ENCODE measurements at places on chromosomes 4 and X.
A peak's percentile ranks its signal among the peaks of the same experiment; 100 is the strongest.

DNA sequence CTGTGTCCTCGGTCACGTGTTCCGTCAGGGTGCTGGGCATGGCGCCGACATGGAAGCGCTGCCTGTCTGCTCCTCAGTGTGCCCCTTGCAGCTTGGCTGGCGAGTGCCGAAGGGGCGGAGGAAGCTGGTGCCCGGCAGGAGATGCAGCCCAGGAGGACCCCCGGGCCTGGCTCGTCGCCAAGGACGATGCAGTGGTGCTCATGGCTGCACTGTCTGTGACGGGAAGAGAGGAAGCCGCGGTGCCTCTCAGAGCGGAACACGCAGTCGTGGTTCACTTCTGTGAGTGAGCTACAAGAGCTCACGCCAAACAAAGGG lies 38.1 kb downstream of the FGFRL1 start:
- DNase-seq, result no peak

DNA sequence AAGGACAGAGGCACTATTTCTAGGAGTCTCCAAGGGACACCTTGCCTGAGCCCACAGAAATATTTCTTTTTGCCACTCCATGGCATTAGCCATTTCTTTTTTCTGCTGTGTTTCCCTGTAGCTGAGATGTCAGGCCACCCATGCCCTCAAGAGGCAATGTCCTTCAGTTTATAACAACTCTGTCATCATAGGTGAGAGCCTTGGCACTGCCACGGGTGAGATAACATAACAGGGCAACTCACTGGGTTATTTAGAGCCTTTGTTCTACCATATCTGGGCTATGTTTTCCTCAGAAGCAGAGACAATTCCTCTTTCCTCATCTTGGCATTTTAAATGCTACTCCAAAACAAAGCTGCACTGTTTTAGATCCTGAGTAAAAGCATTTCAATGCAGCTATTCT lies 99.9 kb upstream of the MAOA start:
- DNase-seq, result no peak

GRCh38 chr4:110310795-110311194 lies 112.4 kb upstream of the ELOVL6 start:
- no peak for DNase-seq

DNA sequence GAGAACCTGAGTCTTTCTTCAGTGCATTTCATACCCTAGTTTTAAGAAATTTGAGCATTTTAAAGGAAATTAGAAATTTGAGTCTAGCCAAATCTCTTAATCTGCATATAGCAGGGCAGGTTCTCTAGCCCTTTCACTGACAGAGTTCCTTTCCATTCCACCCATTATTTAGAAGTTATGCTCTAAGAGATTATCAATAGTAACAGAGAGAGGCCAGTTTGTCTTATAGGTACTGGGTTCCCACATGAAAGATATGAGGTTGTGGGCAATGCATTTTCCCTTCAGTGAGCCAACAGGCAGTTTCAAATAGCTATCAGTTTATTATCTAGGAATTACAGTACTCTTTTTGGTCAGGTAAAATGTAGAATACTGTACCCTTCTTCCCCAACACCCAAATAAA lies 7.3 kb upstream of the GALNT7 start:
- no peak for DNase-seq

DNA sequence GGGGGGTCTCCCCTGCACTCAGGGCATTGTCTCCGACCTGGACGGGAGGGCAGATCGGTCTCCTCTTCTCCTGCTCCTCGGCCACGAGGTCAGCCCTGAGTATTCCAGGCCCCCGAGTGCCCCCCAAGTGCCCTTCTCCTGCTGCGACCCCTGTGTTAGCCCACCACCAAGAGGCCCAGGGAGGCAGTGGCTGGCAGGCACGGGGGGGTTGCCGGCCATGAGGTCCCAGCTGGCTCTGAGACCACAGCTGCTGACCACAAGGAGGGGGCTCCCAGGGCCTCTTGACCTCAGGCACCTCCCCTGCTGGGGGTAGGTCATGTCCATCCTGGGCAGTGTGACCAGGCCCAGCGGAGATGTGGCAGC lies 186.1 kb upstream of the PSAPL1 start:
- no peak for DNase-seq

- DNase-seq, result no peak
Measured at GRCh38 chr4:26288355-26288909, 32.4 kb upstream of the RBPJ start.

DNA sequence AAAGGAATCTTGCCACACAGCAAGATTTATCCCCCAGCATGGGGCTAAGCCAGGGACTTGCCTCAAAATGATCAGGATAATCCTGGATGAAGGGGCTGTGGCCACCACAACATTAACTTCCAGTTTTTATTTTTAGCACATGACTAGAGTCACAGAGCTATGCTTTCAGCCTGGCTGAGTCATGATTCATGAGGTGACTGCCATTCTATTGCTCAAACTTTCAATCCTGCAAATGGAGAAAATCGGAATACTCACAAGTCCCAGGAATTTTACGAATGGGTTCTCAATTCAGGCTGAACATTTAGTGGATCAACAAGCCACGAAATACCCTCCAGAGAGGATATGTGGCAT lies 70.7 kb upstream of the HPGD start:
- no peak for DNase-seq

GRCh38 chr4:155408796-155409195 lies 32.0 kb upstream of the MAP9 start:
- no peak for DNase-seq

- DNase-seq, result no peak
Measured at GRCh38 chrX:153513265-153513664, 4.2 kb upstream of the ATP2B3 start.

GRCh38 chrX:41293269-41293668 lies 40.7 kb upstream of the DDX3X start:
- no peak for DNase-seq

GRCh38 chr4:42331914-42332368 lies 65.3 kb upstream of the SHISA3 start:
- no peak for DNase-seq

DNA sequence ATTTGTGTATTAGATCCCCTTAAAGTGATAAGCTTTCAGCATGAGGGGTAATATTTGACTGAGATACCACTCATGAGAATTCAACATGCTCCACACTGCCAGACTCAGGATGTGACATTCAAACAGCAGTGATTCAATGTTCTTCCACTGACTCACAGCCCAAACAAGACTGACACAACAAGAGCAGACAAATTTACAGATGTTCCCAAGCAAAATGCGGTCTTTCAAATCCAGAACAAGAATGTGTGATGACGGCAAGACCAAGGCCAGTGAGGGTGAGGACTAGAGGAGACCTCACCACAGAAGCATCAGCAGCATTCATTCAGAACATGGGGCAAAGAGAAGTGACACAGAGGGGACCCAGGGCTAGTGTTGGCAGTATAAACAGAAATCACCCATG lies 99.3 kb upstream of the GRIA3 start:
- DNase-seq, result no peak

- no peak for DNase-seq
Measured at GRCh38 chr4:138090918-138091676, 151.1 kb downstream of the SLC7A11 start.

GRCh38 chr4:143617994-143618679 lies 82.3 kb downstream of the FREM3 start:
- no peak for DNase-seq

DNA sequence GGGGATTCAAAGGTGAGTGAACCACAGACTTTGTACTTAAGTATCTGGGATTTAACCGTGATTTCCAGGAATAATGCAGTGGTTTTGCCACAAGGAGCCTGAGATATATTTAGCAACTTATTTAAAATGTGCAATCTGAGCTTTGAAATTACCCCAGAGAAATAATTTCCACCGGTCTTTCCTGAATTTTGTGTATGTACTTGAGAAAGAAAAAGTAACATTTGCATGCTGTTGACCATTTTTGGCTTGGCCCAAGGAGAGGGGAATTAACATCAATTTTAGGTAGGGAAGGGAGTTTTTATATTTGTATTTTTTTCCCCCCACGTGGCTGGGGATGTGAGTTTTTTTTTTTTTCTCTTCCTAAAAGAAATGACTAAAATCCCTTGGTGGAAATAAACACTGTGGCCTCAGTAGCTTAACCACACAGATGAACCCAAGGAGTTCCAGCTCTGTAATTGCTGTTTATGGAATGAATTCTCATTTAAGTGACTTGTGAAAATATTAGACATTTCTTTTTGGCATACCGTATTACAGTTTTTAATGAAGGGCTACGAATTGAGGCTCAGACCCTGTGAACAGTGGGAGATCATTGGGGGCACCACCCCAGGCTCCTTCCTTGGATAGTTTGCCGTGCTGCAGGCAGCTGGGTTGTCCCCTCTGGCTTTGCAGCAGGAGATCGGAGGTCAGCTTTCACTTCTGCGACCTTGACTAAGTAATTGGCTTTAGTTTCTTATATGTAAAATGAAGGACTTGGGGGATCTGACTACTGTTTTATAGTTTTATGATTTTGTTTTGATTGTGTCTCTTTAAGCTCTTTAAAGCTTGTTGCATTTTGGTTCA lies 116.1 kb downstream of the ARHGAP10 start:
- DNase-seq, result no peak

DNA sequence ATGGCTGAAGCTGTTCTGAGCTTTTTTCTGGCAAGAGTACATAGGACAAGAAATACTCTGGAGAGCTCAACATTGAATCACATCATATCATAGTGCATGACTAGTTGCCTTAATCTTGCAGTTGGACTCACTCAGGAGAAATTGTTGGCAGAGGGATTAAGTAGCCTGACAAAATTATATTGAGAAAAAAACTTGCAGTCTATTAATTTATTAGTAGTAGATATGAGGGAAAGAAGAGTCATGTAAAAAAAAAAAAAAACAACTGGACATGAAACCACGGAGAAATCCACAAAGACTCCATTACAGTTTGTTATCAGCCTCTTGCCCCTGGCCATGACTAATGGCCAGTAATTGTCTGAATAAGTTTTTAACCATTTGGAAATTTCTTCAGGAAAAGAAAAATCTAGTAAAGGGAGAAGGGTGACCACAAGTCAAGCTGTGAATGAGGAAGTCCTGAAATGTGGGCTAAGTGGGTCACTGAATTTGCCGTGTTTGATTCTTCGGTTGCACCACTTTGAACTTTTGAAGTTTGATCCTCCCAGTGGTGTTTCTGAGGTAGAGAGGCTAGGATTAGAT lies 45.6 kb downstream of the FHL1 start:
- no peak for DNase-seq

DNA sequence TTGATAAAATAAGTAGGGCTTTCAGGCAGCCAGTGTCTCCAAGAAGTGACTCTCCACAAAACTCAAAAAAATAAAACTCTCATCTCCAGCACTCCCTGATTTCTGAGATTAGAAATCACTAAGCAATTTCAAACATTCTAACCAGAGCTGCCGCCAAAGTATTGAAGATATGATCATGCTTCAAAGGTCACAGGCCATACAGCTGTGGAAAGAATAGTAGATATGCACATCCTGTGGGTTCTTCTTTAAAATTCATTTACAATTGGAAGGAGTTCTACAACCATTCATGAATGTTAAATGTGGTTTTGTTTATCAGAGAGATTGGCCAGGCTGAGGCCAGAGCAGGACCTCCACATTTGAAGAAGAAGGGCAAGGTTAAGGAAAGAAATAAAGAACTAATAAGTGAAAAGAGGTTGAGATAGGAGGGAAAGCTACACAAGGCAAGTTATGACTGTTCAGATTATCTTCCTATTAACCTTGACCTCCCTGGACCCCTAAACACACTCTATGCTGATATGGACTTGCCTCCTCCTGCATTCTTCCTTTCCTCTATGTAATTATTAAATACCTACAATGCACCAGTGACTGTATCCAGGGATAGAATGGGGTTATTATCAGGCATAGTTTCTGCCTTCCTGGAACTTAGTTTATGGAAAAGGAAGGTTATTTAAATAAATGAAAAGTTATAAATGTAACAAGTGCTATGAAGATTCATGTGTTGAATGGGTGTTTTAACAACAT lies 56.4 kb downstream of the USP38 start:
- no peak for DNase-seq

DNA sequence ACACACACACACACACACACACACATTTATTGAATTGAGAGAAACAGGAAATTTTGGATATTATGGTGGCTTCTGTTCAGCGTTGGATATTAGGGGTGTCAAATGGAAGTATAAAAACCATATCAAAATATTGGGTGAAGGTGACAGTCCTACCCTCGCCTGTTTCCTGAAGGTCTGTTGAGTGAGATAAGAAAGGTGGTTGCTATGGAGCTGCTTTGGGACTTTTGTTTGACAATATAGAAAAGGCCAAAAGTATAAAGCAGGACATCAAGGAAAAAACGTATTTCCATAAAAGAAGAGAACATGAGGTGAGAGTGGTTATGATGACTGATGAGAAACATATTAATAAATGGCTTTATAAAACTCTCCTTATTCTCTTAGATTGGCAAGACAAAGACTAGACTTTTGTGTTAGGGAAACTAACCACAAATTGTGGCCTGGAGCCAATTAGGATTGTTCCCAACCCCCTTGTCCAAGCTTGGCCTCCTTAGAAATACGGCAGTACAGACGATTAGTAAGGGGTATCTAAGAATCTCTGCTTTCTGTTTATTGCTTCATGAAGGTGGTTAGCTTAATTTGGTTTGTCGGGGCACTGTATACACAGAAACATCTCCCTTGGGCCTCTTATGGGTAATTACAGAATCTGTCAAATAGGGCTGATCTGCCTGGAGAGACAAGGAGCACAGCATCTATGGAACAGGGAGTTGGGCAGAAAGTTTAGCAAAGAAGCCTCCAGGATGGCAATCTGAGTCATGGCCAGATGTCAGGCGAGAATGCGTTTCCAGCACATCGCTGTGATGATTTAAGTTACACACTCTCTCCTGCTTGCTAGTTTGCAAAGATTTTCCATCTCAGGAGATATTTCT lies 198.0 kb downstream of the CBR4 start:
- DNase-seq, result no peak

- DNase-seq, result no peak
Measured at GRCh38 chr4:100302061-100303026, 112.1 kb upstream of the DDIT4L start.

- no peak for DNase-seq
Measured at GRCh38 chrX:18931972-18932371, 51.9 kb downstream of the PHKA2 start.

- no peak for DNase-seq
Measured at GRCh38 chr4:145218251-145218650, 37.9 kb upstream of the OTUD4 start.

DNA sequence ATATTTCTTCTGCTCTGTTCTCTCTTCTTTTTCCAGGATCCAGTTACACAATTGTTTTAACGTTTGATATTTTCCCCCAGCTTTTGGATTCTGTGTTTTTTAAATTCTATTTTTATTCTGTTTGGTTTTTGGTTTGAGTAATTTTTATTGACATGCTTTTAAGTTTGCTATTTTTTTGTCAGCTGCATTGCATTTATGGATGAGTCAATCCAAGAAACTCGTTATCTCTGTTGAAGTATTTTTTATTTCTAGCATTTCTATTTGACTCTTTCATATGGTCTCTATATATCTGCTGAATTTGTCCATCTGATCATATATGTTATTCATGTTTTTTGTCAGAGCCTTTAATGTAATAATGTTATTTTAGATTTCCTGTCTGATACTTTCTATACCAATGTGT lies 65.6 kb downstream of the DDIT4L start:
- no peak for DNase-seq

- peak; percentile 35 for DNase-seq
Measured at GRCh38 chrX:75746891-75747639, 38.0 kb downstream of the MAGEE2 start.

- DNase-seq, result no peak
Measured at GRCh38 chr4:177546745-177547144, 104.5 kb upstream of the AGA start.

GRCh38 chr4:127284236-127284635 lies 348.5 kb upstream of the INTU start:
- DNase-seq, result no peak
